Mucosa of descending colon (tissue), 3 donors: ENCODE measurements at places on chromosomes 16 and 17. TPM values are rescaled to one million over a fixed set of nuclear protein-coding genes. Genes with fewer than 3 reads are reported as not detected.

GRCh38 chr16:4505356-4506147 is 29.4 kb downstream of the HMOX2 start:
- DNase-seq: no peak

GRCh38 chr17:11618861-11619566 is 20.7 kb downstream of the DNAH9 start:
- DNase-seq: peak; percentile 83

DNA sequence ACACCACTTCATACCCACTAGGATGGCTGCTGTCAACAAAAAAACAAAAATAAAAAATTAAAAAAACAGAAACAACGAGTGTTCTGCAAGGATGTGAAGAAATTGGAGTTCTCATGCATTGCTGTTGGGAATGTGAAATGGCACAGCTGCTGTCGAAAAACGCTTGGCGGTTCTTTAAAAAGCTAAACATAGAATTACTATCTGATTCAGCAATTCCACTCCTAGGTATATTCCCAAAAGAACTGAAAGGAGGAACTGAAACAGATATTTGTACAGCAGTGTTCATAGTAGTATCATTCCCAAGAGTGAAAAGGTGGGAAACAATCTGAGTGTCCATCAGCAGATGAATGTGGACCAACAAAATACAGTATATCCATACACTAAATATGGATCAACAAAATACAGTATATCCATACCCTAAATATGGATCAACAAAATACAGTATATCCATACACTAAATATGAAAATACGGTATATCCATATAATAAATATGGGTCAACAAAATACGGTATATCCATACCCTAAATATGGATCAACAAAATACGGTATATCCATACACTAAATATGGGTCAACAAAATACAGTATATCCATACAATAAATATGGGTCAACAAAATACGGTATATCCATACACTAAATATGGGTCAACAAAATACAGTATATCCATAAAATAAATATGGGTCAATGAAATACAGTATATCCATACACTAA is 8.7 kb downstream of the METTL16 start:
- DNase-seq: no peak

DNA sequence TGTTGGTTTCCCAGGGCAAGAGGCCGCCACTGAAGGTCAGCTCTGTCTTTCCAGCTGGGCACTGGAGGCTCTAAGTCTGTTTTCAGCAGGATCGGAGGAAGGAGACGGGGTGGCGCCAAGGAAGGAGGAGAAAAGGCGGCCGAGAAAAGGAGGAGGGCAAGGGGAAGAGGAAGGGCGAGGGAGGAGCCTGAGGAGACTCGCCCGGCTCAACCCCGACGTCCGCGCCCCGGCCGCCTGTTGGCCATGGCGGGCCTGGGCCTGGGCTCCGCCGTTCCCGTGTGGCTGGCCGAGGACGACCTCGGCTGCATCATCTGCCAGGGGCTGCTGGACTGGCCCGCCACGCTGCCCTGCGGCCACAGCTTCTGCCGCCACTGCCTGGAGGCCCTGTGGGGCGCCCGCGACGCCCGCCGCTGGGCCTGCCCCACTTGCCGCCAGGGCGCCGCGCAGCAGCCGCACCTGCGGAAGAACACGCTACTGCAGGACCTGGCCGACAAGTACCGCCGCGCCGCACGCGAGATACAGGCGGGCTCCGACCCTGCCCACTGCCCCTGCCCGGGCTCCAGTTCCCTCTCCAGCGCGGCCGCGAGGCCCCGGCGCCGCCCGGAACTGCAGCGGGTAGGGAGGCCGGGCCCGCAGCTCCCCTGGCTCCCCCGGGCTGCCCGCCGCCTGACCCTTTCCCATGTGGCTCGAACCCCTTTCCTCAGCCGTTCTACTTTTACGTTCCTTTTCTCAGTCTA is at the start of gene RNF135:
RNF135 (plus strand) TSS at position 209 of the 737 bp plus-strand sequence; CDS start at position 244, 35 bp downstream.
- peak; percentile 89 for DNase-seq

- no peak for DNase-seq
These were observed 191.5 kb downstream of the FTO start for GRCh38 chr16:53895433-53895832.

GRCh38 chr17:49473900-49474751 is 21.0 kb upstream of the NGFR start:
- no peak for DNase-seq

- no peak for DNase-seq
These were observed 1.8 kb downstream of the RAB11FIP3 start for GRCh38 chr16:427250-427649.

DNA sequence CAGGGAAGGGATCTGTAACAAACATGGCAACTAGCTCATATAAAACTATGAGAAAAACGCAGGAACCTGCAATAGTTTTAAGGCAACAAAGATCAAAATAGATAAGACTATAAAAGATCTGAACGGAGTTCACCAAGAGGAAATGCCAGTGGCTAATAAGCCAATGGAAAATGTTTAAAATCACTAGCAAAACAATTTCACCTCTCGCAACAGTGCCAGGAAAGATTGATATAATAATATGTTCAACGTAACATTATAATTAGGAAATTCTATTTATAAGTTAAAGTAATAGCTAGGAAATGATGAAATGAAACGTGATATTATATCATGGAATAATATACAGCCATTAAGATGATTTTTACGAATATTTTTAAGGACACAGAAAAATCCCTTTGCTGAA is 16.0 kb downstream of the MRC2 start:
- no peak for DNase-seq

DNA sequence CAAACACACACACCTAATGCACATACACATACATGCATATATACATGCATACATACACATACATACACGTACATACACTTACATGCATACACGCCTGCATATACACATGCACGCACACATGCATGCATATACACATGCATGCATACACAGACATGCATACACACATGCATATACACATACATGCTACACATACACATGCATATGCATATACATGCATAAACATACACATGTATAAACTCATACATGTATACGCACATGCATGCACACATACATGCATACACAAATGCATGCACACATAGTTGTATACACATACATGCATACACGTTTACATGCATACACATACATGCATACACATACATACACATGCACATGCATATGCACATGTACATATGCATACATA is 23.6 kb upstream of the RMI2 start:
- DNase-seq: no peak

GRCh38 chr16:49932434-49932833 is 76.5 kb upstream of the ZNF423 start:
- DNase-seq: no peak

GRCh38 chr17:16488186-16488967 is 3.6 kb downstream of the LRRC75A start:
- peak; percentile 63 for DNase-seq

- DNase-seq: no peak
These were observed 492.3 kb upstream of the EEF2KMT start for GRCh38 chr16:5589812-5590373.

GRCh38 chr17:14803826-14804225 is 461.3 kb downstream of the PMP22 start:
- DNase-seq: no peak

DNA sequence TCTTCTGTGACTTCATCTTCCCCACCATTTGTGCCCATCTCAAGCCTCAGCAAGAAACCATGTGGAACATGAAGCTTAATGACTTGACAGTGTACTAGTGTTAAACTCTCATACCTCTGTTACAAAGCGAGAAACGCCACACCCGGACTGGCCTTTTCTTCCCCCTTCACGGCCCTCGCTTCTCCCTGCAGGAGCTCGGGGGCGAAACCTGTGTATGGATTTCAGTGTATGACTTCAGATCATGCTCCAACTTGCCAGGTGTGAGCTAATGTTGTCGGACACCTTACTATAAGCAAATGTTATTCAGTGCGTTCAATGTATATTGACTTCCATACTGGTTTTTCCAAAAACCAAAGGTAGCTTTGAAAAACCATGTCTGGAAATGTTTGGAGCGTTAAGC is 20.1 kb upstream of the SLC5A11 start:
- no peak for DNase-seq

DNA sequence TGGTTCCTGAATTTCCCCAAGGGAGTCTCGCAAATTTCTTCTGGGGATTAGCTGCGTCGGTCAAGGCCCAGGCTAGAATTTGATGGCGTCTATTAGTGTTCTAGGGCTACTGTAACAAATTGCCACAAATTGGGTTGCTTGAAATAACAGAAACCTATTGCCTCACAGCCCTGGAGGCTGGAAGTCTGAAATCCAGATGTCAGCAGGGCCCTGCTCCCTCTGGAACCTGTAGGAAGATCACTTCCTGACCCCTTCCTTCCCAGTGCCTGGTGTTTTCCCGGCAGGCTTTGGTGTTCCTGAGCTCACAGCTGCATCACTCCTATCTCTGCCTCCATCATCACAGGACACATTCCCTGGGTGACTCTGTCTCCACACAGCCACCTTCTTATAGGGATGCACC is 24.4 kb downstream of the DHRS7C start:
- no peak for DNase-seq

DNA sequence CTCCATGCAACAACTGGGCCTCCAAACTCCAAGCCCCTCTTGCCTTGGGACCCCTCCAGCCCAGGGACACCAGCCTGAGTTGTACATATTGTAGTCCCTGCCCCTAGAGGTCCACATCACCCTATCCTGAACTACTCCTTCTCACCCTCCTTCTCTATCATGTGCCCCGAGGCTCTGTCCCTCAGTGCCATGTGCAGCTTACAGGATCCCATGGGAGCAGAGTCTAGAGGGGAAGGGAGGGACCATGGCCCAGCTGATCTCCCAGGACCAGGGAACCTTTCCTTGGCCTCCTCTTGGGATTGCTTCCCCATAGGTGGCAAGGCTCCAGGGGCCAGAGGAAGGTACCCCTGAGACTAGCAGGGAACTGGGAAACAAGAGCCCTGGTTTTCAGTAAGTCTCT is 35.3 kb downstream of the TMEM132E start:
- no peak for DNase-seq

DNA sequence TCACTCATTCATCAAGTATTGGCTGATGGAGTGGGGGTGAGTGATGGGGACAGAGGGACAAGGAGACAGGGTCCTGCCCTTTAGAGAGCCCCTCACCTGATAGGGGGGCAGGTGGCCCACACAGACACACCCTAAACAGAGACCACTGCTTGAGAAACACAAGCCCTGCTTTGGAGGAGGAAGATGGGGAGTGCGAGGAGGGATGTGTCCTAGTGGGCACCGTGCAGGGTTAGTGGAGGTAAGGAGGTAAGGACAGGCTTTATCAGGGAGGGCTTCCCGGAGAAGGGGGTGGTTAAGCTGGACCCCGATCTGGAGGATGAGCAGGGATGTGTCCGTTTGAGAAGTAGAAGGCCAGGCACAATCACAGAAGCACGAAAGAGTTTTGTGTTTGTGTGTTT is 8.2 kb upstream of the SMTNL2 start:
- no peak for DNase-seq

DNA sequence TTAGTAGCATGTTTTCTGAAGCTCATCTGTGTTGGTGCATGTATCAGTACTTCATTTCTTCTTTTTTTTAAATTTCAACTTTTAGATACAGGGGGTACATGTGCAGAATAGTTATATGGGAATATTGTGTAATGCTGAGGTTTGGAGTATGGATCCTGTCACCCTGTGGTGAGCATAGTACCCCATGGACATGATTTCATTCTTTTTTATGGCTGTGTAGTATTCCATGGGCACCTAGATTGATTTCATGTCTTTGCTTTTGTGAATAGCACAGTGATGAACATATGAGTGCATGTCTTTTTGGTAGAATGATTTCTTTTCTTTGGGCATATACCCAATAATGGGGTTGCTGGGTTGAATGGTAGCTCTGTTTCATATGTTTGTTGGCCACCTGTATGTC is 55.0 kb upstream of the NOL11 start:
- no peak for DNase-seq

GRCh38 chr16:21260870-21261791 is 17.0 kb downstream of the CRYM start:
- DNase-seq: peak; percentile 69

GRCh38 chr17:33623841-33624240 is 330.7 kb upstream of the ASIC2 start:
- no peak for DNase-seq

Gene C1QTNF8
- not detected for total RNA-seq

Gene CCDC78
- total RNA-seq: 0.96 TPM

Gene TNFRSF13B
- total RNA-seq: 1.4 TPM

Gene ORC6
- total RNA-seq: 3.8 TPM

Gene STH
- not detected for total RNA-seq
